ENCODE measurements at places on chromosomes 2 and 18.
A peak's percentile ranks its signal among the peaks of the same experiment; 100 is the strongest.

DNA sequence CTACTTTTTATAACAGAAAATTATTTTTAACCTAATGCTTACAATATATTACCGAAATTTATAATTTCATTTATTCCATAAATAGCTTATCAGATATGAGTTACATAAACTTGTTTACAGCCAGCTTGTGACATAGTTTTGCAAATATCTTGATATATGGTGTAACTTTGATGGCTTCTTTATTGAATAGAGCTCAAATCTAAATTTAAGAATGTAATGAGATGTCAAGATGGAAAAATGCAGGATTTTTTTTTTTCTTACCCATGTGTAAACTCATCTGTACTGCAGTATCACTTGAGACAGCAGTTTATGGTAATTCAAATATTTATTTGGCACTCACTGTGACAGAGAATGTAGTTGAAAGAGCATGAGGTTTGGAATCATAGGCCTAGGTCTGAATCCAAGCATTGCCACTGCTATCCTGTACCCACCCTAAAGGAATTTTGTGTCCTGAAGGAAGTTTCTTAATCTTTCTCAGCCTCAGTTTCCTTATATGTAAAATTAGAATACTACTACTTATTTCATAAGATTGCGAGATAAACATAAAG, 3.8 kb downstream of the CREB1 start:
- no peak for DNase-seq

DNA sequence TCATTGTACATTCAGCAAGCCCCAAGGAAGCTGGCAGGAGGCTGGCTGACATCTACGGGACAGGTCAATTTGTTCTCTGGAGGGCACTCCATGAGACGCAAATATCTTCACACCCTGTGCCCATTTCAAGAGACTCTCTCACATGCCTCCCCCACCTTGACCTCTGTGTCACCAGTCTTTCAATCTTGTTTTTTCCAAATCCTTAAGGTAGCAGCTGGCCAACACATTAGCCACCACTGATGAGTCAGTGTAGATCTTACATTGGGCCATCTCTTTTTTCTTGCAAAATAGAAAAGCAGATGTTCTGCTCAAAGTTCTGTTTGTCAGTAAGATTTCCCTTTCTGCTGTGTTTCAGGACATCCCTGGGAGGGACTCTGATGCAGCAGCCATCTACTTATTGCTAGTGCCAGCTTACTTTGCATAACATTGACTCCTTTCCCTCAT, 1.7 kb upstream of the DPP4 start:
- no peak for DNase-seq

DNA sequence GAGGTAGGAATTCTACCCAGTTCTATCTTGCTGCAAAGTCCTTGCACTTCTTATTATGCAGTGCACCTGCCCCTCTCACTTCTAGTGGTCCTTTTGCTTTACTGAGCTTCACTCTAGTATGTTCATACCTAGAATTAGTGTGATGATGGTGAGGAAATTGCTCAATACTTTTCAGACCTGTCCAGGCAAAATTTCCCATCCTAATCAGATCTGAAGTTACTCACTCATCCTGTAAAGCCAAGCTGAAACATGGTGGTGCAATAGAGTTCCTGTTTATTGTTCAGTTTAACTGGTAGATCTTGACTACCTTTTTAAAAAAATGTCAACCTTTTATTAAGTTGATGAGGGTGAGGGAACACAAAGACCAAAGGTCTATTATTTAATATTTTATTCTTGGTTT, 12.6 kb upstream of the FIGN start:
- no peak for DNase-seq

GRCh38 chr2:226799211-226799975, at the start of gene IRS1:
Gene IRS1 (minus strand): TSS chr2:226799820. CDS start chr2:226798738, 1,082 bp downstream.
- DNase-seq: peak; percentile 78

GRCh38 chr2:102049756-102050443, 58.1 kb downstream of the IL1R2 start:
- peak; percentile 32 for DNase-seq
